ENCODE measurements at places on chromosomes 3 and 15.

DNA sequence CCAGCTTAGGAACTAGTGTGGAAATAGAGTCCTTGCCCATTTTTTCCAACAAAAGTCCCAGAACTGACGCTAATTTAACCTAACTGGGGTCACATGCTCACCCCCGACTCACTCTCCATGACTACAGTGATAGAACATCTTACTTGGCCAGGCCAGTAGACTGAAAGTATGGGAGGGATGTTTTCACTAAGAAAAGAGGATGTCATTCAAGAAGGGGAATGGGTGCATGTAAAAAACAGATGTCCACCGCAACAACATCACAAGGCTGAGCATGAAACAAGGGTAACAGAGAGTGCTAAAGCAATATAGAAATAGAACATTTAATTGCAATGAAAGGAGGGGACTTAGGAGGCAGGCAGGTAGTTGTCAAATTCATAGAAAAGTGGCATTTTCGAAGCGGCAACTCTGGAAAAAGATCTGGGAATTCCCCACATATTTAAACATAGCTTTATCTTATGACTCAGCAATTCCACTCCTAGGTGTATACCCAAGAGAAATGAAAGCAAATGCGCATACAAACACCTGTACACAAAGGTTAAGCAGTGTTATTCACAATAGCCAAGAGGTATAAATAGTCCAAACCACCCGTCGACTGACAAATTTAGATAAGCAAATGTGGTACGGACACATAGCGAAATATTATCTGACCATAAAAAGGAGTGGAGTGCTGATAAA lies 41.1 kb upstream of the UBE2E2 start:
- no peak for DNase-seq

GRCh38 chr15:39434751-39435238 lies 146.1 kb upstream of the THBS1 start:
- no peak for DNase-seq

DNA sequence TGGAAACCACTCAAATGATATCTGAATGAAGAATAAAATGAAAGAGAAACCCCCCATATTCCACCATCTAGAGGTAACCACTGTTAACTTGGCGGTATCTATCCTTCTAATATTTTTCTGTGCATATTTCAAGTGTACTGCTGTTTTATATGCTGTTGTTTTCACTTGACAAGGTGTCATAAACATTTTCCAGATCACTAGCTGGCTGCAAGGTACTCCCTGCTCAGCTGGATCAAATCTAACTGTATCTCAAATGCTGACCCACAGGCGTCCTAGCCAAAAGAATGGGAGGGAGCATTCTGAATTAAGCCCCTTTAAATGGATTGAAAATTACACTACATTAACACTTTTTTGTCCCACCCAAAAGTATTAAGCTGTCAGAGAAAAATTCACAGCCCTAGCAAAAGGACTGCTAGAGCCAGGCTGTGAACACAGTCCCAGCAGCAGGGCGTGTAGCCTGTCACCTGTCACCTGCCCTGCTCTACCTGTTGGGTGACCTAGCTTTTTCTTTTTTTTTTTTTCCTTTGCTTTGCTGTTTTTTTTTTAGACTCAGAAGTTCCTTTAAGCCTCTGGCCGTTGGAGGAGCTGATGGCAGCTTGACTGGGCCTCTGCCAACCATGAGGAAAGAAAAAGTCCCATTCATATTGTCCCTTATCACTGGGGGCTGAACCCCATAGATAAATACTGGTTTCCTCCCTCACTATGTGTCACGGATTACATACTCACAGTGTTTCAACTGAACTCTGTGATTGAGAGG lies 93.7 kb upstream of the TSC22D2 start:
- DNase-seq = no peak

DNA sequence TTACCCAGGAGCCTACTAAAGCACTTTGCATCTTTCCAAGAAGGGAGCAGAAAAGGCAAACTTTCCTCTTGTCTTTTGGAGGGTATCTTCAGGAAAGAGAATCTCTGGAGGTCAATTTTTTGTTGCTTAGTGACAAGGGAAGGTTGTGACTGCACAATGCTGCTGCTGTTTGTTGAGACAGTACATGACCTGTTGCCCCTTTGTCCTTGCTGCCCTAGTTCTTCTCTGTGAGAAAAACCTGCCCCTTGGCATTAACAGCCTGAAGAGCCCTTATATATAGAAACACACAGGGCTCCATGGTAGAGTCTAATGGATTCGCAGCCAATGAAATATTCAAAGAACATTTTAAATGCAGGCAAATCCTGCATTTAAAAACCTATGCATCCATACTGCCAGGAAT lies 20.3 kb downstream of the KLHDC8B start:
- DNase-seq = no peak

- no peak for DNase-seq
These were observed 53.9 kb downstream of the ROPN1B start for GRCh38 chr3:126022741-126023359.

- DNase-seq = no peak
These were observed 19.8 kb upstream of the PFN2 start for GRCh38 chr3:149990423-149990948.

DNA sequence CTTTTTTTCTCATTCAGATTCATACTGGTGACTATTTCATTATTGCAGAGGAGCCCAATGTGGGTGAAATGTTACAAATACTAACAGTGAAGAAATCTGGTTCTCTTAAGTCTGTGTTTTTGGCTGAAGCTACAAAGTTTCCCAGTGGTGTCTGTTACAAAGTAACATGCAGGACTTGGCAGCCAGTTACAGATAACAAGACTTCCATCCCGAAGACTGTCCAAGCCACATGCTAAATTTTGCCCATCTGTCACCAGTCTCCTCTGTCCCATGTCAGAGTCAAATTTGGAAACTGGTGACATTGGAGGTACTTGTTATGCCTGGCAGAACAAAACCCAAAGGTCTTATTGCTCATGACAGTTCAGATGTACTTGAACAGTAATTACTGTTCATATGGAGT lies 269.2 kb upstream of the GOLIM4 start:
- no peak for DNase-seq

- no peak for DNase-seq
These were observed 230.5 kb upstream of the MRPL3 start for GRCh38 chr3:131733086-131733841.

DNA sequence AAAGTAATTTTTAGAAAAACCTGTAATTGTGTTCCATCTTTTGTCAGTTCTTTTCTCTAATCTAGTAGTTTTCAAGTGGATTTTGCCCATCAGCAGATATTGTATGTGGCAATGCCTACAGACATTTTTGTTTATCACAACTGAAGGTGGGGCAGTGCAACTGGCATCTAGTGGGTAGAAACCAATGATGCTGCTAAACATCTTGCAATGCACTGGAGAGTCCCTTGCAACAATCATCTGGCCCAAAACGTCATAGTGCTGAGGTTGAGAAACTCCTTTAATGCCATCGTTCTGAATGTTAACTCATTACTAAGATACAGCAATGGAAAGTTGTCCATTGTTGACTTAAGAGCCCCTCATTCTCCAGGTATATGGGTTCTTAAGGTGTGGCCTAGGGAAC lies 80.1 kb downstream of the BTD start:
- DNase-seq = no peak

- no peak for DNase-seq
These were observed 266.5 kb upstream of the LRTM1 start for GRCh38 chr3:55194376-55194775.

DNA sequence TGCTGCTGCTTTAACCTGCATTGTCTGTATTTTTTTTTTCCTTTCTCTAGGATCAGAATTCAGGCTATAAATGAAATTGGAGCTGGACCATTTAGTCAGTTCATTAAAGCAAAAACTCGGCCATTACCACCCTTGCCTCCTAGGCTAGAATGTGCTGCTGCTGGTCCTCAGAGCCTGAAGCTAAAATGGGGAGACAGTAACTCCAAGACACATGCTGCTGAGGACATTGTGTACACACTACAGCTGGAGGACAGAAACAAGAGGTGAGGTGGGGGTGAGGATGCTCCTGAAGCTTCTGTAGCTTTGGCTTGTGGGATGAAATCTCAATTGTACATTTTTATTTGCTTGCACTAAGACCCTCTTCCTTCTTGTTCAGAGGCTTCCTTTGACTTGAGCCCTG lies 85.7 kb downstream of the GHSR start:
- no peak for DNase-seq

DNA sequence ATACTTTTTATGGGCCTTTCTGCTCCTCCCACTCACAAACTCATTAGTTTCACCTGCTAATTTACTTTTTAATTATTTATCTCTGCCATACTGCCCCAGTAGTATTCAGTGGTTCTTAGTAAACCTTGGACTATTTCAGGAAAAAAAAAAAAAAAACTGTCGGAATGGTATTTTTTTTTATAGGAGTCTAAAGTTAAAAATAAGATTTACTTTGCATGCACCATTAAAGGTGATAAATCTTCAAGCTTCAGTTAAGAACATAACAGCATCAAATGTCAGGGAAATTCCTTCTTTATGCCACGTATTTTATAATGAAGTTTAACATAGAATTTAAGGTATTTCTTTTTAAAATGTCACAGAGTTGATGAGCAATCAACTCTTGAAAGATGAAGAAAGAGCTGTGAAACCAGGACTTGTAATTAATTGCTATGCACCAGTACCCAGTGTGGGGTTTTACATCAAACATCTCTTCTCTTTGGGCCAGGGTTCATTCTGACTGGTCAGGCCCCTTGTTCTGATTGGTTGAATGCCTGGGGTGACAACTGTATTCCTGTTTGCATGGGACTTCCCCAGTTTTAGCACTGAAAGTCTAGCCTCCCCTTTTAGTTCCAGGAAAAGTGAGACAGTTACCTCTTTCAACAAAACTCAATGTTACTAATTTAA lies 40.3 kb upstream of the PTPRG start:
- peak; percentile 34 for DNase-seq

DNA sequence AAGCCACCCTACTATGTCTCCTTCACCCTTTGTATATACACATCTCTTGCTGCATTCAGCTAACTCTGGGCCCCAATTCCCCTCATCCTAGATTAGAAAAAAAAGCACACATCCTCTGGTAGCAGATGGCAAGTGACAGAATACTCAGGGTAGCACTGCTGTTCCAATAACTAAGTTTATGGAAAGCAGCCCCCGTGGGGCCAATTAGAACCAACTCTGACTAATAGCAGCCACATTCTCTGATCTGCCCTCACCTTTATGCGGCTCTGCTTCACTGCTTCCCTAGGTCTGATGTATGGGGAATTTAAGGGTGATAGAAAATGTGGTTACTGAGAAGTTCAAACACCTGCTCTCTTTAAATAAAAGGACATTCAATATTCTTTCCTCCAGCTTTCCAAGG lies 74.9 kb upstream of the SETMAR start:
- DNase-seq = no peak

- peak; percentile 43 for DNase-seq
These were observed 4.5 kb downstream of the MELTF start for GRCh38 chr3:197024881-197025735.

DNA sequence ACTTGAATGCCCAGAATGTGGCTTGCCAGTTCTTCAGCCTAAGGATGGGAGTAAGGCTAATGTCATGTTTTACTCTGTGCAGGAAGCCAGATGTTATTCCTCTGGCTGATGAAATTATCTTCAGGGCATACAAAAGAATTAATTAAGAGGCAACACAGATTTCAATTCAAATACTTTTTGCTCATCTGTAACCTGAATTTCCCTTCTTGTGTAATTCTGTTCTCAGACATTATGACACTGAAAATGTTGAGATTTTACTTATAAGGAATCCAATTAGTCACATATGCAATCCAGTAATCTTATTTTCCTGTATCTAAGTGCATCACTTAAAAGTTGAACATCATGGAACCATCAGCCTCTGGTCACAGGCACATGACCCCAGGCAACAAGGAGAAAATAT lies 136.5 kb downstream of the CPNE4 start:
- DNase-seq = no peak

DNA sequence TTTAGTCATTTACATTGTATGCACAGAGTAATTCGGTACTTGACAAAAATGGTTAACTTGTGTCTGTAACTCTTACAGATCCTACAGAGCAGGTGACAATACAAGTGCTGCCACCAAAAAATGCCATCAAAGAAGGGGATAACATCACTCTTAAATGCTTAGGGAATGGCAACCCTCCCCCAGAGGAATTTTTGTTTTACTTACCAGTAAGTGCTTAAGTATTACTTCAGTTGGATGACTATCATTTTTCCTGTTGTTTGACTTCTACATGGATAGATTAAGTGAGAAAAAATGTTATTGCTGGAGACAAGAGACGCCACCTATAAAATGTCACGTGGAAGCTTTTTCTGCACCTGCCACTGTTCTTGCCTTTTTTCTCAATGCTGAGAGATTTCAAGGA lies 173.2 kb downstream of the ALCAM start:
- DNase-seq = no peak

DNA sequence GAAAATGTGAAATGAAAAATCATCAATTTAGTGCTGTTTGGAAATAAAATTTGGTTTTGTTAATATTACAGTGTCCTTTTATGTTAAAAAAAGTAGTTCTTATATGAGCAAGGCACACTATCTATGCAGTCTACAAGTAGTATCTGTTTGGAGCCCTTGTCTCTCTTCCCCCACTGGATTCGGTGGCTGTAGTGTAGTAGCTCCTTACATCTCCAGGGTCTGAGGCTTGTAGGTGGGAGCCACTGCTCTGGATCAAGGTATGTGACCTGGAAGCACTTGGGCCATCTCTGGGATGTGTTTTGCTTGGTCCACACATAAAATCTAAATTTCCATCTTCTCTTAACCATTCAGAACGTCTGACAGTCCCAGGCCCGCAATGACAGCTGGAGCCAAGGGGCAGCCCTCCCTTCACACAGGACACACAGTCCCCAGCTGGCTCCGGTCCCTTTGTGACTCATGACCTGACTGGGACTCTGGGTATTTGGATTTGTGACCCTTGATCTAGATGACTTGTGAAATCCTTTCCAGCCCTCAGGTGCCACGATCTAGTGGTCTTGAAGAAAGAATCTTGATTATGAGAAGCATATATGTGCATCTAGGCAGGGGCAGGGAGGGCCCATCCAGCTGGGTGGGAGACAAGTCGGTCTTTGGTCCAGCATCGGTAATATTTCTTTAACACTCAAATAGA lies 80.0 kb downstream of the USP13 start:
- DNase-seq = no peak

DNA sequence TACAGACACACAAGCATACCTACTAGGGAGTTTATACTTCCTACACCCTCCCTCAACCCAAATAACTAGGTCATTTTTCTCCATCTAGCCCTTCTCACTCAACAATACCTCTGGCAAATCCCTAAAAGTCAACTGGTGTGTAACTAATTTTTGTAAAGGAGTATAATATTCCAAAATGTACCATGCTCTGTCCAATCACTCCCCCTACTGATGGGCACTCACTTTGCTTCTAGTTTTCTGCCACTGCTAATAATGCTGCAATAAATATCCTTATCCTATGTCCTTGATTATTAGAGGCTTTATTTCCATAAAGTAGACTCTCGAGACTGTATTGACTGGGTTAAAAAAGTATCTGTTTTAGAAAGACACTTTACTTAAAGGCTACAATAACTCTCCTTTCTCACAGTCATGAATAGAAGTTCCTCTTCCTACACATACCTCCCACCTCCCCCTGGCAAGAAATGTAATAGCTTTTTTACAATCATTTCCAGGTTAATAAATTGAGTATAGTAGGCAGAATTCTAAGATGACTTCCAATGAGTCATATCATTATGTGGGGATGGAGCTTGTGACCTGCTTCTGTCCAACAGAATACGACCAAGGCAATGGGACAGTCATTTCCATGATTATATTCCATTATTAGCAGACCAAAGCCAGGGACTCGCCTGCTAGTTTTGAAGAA lies 30.0 kb downstream of the SHQ1 start:
- no peak for DNase-seq

All from activated naive CD4-positive, alpha-beta T cell treated with anti-CD3 and anti-CD28 coated beads, Interleukin-2, amount 50 U/mL, for 72 hours (primary cell).